Myocyte (in vitro differentiated cells): ENCODE measurements at places on chromosomes 11 and 22. TPM values are rescaled to one million over a fixed set of nuclear protein-coding genes. Genes with fewer than 3 reads are reported as not detected.

MACROD1 gene
- total RNA-seq = 168 and 469 TPM in 2 replicates

C2CD2L gene
- total RNA-seq = 19.3 and 19.7 TPM in 2 replicates

BANF1 gene
- 59.3 and 67.2 TPM in 2 replicates for total RNA-seq

SPINDOC gene
- 16.2 and 16.8 TPM in 2 replicates for total RNA-seq

MGAT3 gene
- not detected in 2 replicates for total RNA-seq

ESAM gene
- 0.08 and 0.26 TPM in 2 replicates for total RNA-seq

THAP12 gene
- total RNA-seq = 25.9 and 30.4 TPM in 2 replicates

PTPMT1 gene
- total RNA-seq = 79.1 and 79.7 TPM in 2 replicates

APLNR gene
- 0.05 TPM in 1 of 2 replicates, not detected in the other for total RNA-seq

- DNase-seq = no peak
These were observed 8.5 kb downstream of the PIM3 start for GRCh38 chr22:49968831-49969661.

DNA sequence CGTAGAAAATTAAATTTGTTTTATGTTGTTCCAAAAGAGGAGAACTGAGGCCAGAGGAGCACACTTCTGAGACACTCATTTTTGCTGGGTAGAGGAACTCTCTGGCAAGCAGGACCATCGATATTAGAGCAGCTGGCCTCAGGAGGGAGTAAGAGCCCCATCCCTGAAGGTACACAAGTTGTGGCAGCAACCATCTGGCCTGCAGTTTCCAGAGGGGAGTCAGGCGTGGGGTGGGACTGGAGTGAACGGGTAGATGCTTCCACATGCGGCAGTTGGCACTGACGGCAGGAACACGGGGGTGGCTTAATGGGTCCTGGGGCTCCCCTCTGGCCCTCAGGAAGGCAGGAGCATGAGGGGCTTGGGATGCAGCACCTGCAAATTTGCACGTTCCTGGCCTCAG, 13.2 kb upstream of the SSTR3 start:
- DNase-seq = no peak

DNA sequence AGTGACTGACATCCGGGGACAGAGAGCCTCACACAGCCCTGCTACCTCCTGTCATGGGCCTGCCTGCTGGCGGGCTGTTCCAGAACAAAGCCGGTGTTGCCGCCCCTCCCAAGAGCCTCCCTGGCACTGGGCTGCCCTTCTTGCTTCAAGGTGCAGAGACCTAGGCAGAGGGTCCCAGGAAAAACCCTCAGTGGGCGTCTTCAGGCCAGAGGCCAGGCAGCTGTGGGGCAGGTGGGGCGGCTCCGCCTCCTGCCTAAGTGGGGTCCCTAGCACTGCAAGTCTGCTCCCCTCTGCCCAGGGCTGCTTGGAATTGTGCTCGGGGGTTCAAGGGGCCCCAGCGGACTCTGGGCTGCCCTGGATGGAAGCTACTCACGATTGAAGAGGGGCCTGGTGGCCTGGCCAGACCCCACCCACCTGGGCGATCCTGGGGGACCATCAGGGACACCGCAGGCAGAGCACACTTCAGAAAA, 20.4 kb upstream of the GNB1L start:
- DNase-seq = no peak

DNA sequence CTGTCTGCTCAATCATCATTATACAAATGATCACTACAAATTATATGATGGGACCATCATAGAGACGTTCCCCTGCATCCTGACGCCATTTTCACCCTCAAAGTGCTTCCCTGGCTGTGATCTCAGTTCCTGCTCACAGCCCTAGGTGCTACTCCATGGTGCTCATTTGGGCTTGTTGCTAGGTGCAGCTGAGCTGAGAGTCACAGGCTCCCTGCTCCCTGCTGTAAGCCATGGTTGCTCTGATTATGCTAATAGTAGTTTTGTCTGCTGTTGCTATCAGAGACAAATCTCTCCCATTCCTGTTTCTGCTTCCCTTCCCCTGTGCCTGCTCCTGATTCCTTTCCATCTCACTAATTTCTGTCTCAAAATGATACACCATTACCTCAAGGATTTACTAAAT, 474.3 kb downstream of the METTL15 start:
- DNase-seq = no peak

- no peak for DNase-seq
These were observed 95.8 kb downstream of the TP53I11 start for GRCh38 chr11:44854741-44855492.

- no peak for DNase-seq
These were observed 37.8 kb upstream of the SORL1 start for GRCh38 chr11:121414141-121414913.

- peak; percentile 29 for DNase-seq
These were observed 83.1 kb downstream of the OR5AK2 start for GRCh38 chr11:57071829-57072228.

DNA sequence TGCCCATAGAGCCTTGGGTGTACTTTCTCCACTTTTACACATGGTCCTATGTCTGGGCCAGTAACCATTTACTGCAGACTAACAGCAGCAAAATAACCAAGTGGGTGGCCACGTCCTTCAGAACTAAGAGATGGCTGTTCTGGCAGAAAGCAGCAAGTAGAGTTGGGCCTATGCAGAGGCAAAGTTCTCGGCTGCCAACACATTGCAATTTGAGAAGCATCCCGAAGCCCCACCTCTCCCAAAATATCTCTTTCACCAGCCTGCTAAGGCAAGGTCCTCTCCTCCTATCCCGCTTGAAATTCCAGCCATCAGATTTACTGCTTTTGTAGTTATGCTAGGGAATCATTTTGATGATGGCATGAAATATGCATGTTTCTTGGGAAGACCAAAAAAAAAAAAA, 118.5 kb upstream of the APOA1 start:
- DNase-seq = peak; percentile 65

DNA sequence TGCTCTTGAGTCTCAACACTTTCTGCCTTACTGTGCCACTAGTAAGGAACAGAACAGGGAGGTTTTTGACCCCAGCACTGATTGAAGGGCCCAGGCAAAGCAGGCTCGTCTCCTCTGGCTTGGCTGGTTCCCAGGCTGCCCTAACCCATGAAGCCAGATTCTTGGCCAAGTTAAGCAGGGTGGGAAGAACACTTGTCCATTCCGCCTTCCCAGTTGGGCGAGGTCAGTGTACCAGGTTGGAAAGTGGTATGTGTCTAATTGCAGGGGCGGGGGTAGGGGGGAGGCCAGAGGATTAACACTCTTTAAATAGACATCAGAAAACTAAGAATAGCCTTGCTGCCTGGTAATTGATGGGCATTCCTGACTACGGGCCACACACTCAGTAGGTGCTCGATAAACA, 14.4 kb downstream of the TIMP3 start:
- DNase-seq = peak; percentile 94

DNA sequence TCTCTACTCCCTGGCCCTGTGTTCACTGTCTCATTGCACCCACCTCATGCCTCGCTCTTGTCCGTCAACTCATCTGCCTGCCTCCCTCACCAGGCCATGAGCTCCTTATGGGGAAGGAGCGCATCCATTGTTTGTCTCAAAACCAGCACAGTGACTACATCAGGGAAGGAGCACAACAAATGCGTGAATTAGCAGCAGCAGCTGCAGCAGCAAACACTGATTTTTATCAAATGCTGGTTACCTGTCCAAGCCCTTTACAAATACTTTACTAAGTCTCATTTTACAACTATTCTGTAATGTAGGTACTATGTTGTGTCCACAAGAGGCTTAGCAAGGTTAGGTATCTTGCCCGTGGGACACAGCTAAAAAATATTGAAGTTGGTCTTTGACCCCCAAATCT, 85.9 kb upstream of the PLET1 start:
- DNase-seq = no peak

- DNase-seq = no peak
These were observed 9.8 kb downstream of the PACSIN2 start for GRCh38 chr22:43005106-43005505.

DNA sequence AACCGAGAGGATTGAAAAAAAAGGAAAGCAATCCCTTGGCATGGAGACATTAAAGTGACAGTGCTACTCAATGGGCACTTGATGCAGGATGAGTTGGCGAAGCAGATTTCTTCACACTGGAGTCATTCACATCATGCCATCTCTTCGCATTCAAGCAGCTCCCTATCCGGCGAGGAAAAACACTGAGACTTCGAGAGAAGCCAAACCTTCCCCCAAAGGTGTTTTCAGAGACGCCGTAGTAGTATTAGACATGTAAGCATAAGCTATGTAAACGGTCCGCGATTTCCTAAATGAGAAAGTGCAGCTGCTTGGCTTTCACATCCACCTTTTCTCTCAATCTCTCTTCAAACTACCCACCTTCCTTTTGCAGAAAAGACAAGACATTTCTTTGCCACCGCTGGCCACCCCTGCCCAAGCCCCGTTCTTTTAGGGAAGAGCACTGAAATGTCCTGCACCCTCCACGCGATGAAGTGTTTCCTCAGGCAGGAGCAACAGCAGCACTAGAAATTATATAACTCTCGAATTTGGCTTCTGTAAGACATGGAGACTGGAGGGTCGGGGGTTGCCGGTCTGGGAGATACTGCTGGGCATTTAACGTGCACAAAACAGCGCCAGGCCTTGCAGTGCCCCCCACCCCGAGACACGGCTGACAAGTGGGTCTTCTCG, at the start of gene DLG2:
Gene DLG2 (minus strand): TSS at position 13 of the 666 bp plus-strand sequence.
- DNase-seq = peak; percentile 46
